A673 (cell line): ENCODE measurements at places on chromosomes 5 and 9. TPM values are rescaled to one million over a fixed set of nuclear protein-coding genes. Genes with fewer than 3 reads are reported as not detected.

CD274 gene
- 0.33 and 0.62 TPM in 2 replicates for total RNA-seq

SAXO1 gene
- not detected in 2 replicates for total RNA-seq

CNTFR gene
- total RNA-seq, result 3.7 and 4.5 TPM in 2 replicates

SGCD gene
- total RNA-seq, result 0.17 and 0.22 TPM in 2 replicates

DMXL1 gene
- 28.4 and 30.9 TPM in 2 replicates for total RNA-seq

IRX2 gene
- not detected in 2 replicates for total RNA-seq

ZNF189 gene
- 16.8 and 17.6 TPM in 2 replicates for total RNA-seq

BBLN gene
- total RNA-seq, result 41.9 and 50.2 TPM in 2 replicates

DHFR gene
- total RNA-seq, result 125 and 126 TPM in 2 replicates

AQP7 gene
- not detected in 2 replicates for total RNA-seq

PHYKPL gene
- 43.9 and 49.0 TPM in 2 replicates for total RNA-seq

NDST1 gene
- 44.0 and 46.7 TPM in 2 replicates for total RNA-seq
